CD4-positive, alpha-beta memory T cell (primary cell): ENCODE measurements at places on chromosomes 11 and 22. TPM values are rescaled to one million over a fixed set of nuclear protein-coding genes. Genes with fewer than 3 reads are reported as not detected.

GRCh38 chr11:117606211-117606610 is 190.8 kb downstream of the DSCAML1 start:
- no peak overlapping the region for H3K4me3 ChIP-seq
- no peak for DNase-seq
- H3K27ac ChIP-seq, result no peak overlapping the region
- H3K4me1 ChIP-seq, result peaks cover 11% of the 10 kb centered on the region

- no peaks in the 10 kb centered on the region for H3K4me1 ChIP-seq
- H3K4me3 ChIP-seq, result no peak overlapping the region
- no peak for DNase-seq
These were observed 594.5 kb downstream of the NTM start for GRCh38 chr11:131964698-131965483.

GRCh38 chr11:9269492-9270013 is 4.4 kb upstream of the DENND5A start:
- no peaks in the 10 kb centered on the region for H3K36me3 ChIP-seq
- no peak overlapping the region for H3K27ac ChIP-seq
- H3K27me3 ChIP-seq, result no peaks in the 10 kb centered on the region
- H3K4me1 ChIP-seq, result peaks cover 7% of the 10 kb centered on the region

DNA sequence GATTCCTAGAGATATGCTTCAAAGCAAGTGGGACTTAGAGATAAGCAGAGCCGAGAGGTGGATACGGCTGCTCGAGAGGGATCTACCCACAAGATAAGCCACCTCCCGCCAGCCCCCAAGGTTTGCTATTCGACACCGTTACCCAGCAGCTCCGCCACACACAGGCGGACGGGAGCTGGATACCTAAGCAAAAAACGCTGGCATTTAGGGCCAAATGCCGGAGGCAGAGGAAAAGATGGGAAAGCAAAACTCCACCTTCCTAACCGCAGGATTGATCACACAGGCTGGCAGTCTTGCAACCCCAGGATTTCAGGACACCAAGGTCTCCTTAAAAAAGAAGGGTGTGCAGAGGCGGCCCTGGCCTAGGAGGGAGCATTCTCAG is 709 bp downstream of the FTH1 start:
- peaks cover 36% of the 10 kb centered on the region for H3K4me1 ChIP-seq
- no peaks in the 10 kb centered on the region for H3K27me3 ChIP-seq
- H3K36me3 ChIP-seq, result peaks cover 20% of the 10 kb centered on the region
- no peak for DNase-seq
- peak overlapping the region; percentile 89 for H3K27ac ChIP-seq
- peak overlapping the region; percentile 99 for H3K4me3 ChIP-seq

The OR2AG1 gene
- polyA plus RNA-seq, result not detected
